ENCODE measurements at places on chromosomes 1 and 21.

DNA sequence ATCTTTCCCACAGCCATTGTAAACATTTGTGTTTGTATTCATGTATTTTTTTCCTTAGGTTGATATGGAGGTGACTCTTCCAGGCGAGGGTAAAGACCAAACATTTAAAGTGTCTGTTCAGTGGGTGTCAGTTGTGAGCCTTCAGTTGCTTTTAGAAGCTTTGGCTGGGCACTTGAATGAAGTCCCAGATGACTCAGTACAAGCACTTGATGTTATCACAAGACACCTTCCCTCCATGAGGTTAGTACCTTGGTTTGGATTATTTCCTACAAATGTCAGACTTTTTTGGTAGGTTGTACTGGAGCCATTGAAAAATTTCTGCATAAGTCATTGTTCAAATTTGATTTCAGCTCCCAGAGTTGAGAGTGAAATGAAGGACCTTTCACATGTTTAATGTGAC, 17.4 kb downstream of the AGO4 start:
- no peak for DNase-seq

- no peak for DNase-seq
These were observed 1.5 kb upstream of the CD48 start for GRCh38 chr1:160713161-160713560.

- no peak for DNase-seq
These were observed 216.9 kb upstream of the TMPRSS15 start for GRCh38 chr21:18620436-18620835.

DNA sequence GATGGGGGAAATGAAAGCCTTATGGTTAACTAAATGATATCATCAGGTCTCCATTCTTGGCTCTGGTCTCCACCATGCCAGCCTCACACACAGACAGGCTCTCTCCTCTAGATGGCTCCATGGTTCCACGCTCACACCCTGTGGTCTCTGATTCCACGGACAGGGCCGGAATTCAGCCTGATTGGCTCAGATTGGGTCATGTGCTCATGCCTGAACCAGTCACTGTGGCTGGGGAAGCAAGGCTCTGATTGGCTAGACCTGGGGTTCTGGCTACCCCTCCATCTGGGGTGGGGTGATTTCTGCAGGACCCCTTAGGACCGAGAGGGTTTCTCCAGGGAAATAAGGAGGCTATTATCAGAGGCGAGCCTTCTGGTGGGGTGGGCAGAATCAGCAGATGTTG, 277.0 kb downstream of the PTPRU start:
- no peak for DNase-seq
